ENCODE measurements at places on chromosomes 12 and 14.
A peak's percentile ranks its signal among the peaks of the same experiment; 100 is the strongest.

DNA sequence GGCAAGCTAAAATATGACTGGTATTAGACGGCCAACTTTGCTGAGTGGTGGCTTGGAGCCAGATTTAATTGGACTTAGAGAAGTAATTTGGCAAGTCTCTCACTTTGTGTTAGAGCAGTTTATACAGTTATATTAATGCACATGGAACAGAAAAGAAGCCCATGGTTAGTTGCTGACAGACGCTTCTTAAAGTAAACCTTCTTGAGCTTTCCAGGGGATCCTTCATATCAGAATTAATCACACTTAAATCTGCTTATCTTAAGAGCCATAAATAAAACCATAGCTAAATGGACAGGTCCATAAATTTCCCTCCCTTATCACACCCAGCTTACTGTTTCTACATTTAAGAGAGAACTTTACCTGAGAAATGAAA, 9.6 kb downstream of the GSG1 start:
- no peak for DNase-seq

DNA sequence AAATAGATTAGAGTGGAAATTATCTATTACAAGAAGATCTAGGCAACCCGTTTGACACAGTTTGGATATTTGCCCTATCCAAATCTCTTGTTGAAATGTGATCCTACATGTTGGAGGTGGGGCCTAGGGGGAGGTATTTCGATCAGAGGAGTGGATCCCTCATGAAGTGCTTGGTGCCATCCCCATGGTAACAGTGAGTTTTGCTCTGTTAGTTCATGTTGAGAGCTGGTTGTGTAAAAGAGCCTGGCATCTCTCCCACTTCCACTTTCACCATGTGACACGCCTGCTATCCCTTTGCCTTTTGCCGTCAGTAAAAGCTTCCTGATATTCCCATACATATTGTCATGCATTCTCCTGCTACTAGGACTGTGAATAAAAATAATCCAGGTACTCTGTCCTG, 66.4 kb upstream of the FLRT2 start:
- no peak for DNase-seq

DNA sequence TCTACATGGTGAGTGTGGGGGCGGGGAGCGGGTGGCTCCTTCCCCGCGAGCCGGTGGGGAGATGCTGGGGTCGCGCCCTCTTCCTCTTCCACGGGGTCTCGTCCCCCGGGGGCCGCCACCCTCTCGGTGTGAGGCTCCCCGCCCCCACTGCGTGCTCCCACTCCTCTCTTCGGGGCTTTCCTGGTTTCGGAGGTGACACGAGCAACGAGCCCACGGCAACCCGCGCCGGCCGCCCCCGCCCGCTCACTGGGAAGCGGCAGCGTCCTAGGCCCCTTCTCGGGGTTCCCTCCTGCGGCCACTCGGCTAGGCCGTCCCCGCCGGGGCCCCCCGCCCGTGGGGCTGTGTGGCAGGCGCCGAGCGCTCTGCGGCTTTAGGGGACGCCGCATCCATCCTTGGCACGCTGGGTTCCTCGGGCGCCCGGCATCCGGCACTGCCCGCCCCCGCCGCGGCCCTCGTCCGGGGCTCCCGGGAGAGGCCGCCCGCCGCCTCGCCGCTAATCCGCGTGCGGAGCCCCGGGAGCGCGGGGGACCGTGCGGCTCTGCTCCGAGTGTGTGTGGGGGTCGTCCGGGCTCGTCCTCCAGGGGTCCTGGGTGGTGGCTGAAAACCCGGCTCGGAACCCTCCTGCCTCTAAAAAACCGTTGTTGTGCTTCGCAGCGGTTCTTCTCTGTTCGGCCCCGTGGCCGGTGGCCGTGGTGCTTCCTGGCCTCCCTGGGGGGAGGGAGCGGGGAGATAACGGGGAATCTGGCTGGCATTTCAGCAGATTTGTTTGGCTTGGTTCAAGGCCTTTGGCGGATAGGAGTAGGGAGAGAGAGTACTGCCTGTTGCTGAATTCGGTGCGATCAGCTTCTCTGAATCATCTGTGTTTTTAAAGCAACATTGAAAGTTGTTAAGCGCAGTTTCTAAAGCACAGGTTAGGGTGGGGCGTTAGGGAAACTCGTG, 1.0 kb downstream of the PCNX1 start:
- no peak for DNase-seq

GRCh38 chr12:47964106-47964728, 821 bp downstream of the TMEM106C start:
- peak; percentile 74 for DNase-seq

- no peak for DNase-seq
Measured at GRCh38 chr14:25007832-25008231, 42.1 kb downstream of the STXBP6 start.

- no peak for DNase-seq
Measured at GRCh38 chr12:15550793-15551192, 228.5 kb downstream of the PTPRO start.

GRCh38 chr12:8590842-8591545, 21.7 kb downstream of the AICDA start:
- no peak for DNase-seq

- no peak for DNase-seq
Measured at GRCh38 chr12:5391653-5392052, 40.3 kb upstream of the NTF3 start.

DNA sequence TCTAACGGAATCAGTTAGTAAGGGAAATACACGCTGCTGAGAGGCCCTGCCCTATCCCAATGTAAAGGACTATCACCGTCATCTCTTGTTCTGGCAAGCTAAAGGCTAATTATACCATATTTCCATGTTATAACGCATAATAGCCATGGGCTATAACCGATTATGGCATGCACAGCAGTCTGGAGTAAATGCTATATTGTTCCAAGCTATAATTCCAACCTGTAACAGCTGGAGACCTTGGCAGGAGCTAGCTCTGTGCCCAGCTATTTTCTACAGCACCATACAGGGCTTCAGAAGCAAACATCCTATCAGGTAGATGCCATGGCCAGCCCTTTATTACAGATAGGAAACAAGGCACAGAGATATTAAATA, 26.3 kb downstream of the SYNE3 start:
- no peak for DNase-seq

DNA sequence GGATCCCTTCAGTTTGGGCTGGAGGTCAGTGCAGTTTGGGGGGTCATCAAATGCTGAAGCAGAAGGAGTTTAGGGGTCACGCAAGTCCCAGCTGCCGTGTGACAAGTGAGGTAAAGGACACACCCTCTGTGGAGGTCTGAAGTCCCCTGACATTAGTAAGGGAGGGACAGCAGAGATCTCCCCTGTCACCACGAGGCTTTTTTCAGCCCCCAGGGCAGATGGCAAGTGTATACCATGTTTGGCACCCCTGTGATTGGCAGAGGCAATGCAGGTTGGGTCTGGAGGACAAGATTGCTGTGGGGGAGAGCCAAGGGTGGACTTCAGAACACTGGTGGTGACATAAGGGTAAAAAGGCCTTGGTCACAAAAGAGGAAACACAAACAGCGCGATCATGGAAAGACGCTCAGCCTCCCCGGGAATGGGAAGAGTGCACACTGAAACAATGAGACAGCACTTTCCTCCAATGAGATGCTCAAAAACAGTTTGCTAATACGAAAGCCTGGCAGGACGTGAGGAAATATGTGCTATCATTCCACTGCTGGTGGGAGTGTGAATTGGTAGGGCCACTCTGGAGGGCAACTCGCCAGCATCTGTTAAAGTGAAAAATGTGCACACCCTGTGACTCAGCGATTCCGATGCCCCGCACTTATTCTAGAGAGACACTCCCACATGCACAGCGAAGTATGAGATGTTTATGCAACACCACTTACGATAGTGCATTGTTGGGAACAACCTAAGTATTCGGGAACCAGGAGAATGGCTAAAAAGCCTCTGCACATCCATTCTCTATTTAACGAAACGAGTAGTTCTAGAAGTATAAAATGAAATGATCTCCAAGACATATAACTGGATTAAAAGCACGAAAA, 14.4 kb upstream of the CD27 start:
- peak; percentile 2 for DNase-seq

DNA sequence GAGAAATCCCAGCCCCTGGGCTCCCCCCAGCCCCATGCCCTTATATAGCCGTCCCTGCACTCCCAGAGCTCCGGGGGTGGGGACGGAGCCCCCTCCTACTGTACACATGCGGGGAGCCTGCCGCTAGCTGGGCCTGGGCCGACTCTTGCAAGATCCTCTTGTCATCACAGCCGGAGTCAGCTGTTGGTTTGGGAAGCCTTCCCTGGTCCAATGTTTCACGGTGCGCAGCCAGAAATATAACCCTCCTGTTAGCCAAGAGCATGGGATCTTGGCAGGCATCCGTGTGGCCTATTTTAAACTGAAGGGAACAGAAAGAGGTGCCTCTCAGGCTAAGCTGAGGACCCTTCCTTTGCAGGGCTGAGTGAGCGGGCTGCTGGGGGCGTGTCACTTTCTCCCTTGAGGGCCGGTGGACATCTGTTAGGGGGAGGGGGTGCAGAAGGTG, 175.3 kb downstream of the TSPAN9 start:
- no peak for DNase-seq

- DNase-seq, result no peak
Measured at GRCh38 chr12:19105463-19105862, 24.1 kb upstream of the PLEKHA5 start.

GRCh38 chr12:112591488-112591887, 172.7 kb downstream of the PTPN11 start:
- DNase-seq, result no peak

GRCh38 chr12:66115071-66115600, 15.4 kb downstream of the LLPH start:
- DNase-seq, result no peak

DNA sequence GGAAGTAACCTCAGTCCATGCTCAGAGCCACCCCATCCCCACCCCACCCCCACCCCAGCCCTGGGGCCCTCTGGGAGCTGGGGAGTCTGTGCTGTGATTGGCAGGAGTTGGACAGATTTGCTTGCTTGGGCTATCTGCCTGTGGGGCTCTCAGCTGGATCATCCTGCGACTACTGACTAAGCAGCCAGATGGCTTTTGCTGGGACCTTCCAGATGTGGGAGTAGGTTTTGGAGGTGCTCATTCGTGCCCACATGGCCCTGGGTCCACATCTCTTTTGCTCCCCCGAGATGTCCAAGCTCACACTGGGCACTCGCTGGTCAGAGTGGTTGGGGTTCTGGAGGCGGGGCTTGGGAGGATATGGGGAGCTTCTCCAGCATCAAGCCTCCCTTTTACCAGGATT, 138.9 kb downstream of the TSPAN9 start:
- DNase-seq, result no peak

DNA sequence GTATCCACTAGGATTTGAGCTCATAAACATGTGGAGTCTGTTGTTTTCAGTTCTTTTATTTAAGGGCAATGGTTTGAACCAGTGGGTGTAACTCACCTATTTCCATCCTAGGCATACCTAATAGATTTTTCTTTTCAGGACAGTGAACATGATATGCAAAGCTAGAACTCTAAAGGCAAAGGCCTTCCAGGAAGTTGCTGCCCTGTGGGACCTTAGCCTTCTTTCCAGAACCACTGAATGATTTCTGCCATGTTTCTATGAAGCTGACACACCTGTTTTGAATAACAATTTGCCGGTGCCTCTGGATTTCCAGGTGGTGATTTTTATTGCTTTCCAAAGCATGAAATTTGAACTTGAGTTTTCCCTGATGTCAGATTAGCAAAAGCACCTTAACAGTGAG, 372.9 kb upstream of the FAR2 start:
- DNase-seq, result no peak

DNA sequence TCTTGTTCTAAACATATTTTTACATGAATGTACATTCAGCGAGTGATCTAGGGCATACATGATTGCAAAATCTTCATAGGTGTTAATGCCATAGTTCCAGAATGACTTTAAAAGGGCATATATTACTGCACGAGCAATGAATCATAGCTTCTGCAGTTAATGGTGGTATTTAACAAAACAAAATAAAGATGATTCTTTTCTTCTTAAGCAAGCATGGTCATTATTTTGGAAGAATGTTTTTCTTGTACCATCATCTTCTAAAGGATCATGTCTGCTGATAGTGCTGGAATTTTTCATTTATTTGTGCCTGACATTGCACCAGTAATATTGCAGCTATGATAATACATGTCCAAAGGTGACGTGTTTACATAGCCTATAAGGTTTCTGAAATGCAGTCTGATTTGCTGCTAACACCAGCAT, 388.6 kb downstream of the CCDC91 start:
- no peak for DNase-seq

- no peak for DNase-seq
Measured at GRCh38 chr12:124469193-124469888, 98.1 kb downstream of the NCOR2 start.

- no peak for DNase-seq
Measured at GRCh38 chr12:109125791-109126190, 9.4 kb downstream of the ACACB start.

GRCh38 chr14:104149617-104150135, 11.3 kb downstream of the KIF26A start:
- no peak for DNase-seq

GRCh38 chr14:49134940-49135339, 451.2 kb downstream of the RPS29 start:
- DNase-seq, result peak; percentile 44

- DNase-seq, result no peak
Measured at GRCh38 chr12:46174061-46174662, 94.7 kb downstream of the SLC38A1 start.

Data from T47D (cell line).